Stimulated activated CD4-positive, alpha-beta T cell treated with anti-CD3 and anti-CD28 coated beads, Interleukin-4, amount 100 ng/mL, for 1 hour (primary cell): ENCODE measurements at places on chromosomes 3 and 15.

- no peak for DNase-seq
Measured at GRCh38 chr3:65377637-65378036, 661.1 kb downstream of the MAGI1 start.

- no peak for DNase-seq
Measured at GRCh38 chr3:3551981-3552380, 247.2 kb upstream of the LRRN1 start.

- DNase-seq: no peak
Measured at GRCh38 chr3:58556761-58557221, 19.8 kb upstream of the ACOX2 start.

GRCh38 chr3:10927551-10927950 lies 65.0 kb upstream of the SLC6A1 start:
- no peak for DNase-seq

- no peak for DNase-seq
Measured at GRCh38 chr3:140031170-140031569, 96.2 kb downstream of the CLSTN2 start.

GRCh38 chr3:8556473-8556869 lies 54.8 kb downstream of the LMCD1 start:
- no peak for DNase-seq

DNA sequence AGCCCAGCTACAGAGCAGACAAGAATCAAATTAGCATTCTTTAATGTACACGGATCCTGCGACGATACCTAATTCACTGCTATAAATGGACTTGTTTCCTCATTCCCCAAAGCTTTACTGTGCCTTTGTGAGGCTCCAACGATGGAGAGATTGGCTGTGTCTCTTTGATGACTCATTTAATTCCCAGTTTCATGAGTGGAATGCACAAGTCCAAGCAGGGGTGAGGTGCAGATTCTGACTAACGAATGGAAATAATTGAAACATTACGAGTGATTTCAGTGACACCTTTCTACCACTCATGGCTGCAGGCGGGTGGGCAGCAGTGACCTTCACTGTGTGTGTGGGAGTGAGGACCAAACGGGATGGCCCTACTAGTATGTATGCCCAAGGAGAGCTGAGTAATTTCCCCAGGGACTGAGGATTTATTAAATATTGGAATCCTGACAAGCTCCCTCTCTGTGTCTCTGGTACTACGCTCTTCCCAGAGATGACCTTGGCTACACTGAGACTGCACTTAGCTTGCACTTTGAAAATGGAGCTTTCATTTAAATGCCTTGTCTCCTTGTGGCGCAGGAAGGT lies 156.7 kb downstream of the CACNA2D3 start:
- DNase-seq: no peak

DNA sequence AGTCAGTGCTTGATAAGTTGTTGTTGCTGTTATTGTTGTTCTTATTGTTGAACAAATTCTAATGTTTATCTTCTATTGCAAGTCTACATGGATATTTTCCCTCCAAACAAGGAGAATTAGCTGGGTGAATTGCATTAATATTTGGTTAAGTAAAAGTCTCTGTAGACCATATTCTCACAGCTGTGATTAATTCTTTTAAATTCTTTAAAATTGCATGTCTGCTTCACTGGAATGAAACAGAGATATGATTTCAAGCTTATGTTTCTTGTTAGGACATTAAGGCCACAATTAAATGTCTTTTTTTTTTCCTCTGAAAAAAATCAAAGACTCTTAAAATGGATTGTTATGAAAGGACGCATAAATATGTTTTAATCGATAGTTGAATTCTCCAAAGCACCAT lies 153.4 kb downstream of the EBLN2 start:
- DNase-seq: no peak

DNA sequence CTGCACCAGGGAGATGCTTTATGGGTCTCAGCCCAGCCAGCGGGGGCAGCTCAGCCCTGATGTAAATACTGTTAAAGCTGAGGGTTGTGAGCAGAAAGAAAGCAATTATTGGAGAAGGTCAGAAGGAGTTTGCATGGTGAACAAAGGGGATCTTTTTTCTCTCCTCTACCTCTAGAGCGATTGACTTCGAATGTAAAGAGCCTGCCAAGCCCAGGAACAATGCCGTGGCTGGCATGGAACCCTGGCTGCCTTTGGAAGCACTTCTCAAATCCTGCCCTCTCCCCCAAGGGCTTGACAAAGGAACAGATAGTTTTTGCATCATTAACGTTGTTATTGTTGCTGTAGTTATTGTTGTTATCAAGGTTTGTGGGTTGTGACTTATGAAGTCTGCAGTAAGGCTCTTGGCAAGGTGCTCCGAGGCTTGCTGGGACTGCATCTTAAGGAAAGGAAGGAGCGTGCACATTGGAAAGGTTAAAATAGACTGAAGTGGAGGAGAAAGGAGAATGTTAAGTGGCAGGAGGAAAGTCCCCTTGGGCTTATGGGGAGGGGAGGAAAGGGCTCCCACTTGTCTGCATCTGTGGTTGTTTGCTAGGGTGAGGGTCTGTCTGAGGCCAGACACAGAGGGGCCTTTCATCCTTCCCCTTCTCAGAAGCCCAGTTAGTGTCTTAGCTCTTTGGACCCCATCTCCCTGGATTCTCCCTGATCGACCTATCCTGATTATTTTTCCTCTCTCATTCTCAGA lies 16.7 kb downstream of the PDIA5 start:
- no peak for DNase-seq

- DNase-seq: no peak
Measured at GRCh38 chr15:63864186-63864585, 30.4 kb upstream of the HERC1 start.

- DNase-seq: no peak
Measured at GRCh38 chr15:40335938-40336743, 4.6 kb downstream of the CCDC9B start.

- DNase-seq: no peak
Measured at GRCh38 chr3:31728403-31728802, 195.7 kb downstream of the STT3B start.

DNA sequence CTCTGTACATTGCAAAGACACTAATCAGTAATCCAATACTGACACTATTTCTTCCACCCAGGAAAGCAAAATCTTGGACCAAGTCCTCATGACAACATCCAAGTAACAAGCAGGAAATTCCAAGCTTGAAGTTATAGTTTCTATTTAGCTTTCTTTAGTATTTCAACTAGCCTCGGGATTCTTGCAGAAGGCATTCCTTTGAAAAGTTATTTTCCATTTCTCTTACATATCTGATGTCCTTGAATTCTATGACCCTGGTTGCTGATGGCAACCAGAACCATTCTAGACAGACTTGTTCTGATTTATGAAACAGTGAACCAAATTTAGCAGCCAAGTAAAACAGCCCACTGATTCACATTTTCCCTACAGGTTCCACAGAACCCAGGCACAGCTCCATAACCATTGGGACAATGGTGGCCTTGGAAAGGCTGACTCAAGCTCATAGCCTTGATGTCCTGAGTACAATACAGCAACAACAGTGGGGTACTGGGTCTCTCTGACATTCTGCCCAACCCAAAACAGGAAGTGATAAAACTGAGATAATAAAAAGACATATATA lies 26.5 kb downstream of the P3H2 start:
- no peak for DNase-seq

GRCh38 chr15:93414576-93415231 lies 325.7 kb upstream of the RGMA start:
- no peak for DNase-seq

GRCh38 chr3:124633524-124633923 lies 96.7 kb upstream of the UMPS start:
- DNase-seq: no peak

DNA sequence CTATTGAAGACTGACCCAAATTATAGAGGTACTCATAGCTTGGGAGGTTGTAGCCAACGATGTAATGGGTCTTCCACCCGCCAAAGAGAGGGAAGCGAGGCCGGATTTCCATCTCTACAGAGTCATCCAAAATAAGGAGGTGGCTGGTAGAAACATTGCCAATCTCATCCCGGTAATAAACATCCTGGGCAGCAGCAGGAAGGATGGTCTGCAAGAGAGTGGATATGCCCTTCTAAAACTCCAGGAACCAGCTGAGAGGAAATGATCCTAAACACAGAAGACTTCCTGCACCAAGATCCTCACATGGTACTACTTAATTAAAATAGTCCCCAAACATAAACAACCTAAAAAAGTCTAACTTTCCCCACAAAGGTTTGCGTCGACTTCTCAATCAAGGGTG lies 20.7 kb downstream of the RPN1 start:
- DNase-seq: no peak

GRCh38 chr3:46664188-46664970 lies 29.1 kb downstream of the ALS2CL start:
- DNase-seq: no peak

GRCh38 chr15:78195735-78196201 lies 38.6 kb downstream of the ACSBG1 start:
- peak; percentile 51 for DNase-seq

DNA sequence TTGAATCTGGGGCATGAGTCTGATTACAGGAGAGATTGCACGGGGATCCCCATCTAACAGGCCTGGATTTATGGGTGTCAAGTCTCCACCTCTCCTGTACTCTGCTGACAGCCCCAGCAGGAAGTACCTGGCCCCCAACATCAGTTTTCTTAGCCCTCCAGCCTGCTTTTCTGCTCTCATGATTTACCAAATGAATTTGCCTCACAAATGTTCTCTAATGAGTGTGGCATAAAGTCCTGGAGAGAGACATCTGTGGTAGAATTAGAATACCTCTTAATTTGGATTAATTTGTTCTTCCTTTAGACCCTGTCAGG lies 60.1 kb downstream of the FNDC3B start:
- DNase-seq: no peak

DNA sequence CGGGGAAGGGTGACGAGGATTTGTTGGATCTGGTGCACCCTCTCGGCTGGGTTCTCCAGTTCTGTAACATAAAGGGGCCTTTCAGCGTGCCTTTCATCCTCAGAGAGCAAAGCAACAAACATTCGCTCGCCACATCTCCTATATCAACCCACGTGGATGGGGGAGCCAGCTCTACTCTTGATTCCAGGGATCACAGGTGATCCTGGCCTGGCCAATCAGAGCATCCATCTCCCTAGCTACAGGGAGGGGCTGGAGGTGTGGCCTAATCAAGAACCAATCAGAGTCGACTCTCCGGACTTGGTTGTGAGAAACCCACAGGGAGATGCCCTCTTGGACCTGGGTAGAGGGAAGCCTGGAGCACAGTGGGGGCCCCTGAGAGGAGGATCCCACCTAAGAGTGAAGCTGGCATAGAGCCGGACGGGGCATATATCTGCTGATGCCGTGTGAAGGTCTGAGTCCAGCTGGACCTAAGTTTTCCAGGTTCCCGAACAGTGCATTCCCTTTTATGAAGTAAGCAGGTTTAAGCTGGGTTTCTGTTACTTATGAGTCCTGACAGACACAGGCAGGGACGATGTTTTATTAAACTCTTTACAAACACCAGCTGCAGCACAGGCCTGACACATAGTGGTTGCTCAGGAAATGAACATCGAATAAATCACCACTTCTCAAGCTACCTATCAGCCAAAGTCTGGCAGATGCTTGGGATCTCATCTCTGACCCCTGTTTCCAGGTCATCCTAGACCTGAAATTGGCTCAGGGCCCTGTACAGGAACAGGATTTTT lies 50.7 kb upstream of the RAD18 start:
- DNase-seq: no peak

GRCh38 chr3:94173673-94174434 lies 111.0 kb downstream of the NSUN3 start:
- no peak for DNase-seq

- DNase-seq: no peak
Measured at GRCh38 chr3:98440283-98440682, 22.7 kb upstream of the OR5K1 start.

DNA sequence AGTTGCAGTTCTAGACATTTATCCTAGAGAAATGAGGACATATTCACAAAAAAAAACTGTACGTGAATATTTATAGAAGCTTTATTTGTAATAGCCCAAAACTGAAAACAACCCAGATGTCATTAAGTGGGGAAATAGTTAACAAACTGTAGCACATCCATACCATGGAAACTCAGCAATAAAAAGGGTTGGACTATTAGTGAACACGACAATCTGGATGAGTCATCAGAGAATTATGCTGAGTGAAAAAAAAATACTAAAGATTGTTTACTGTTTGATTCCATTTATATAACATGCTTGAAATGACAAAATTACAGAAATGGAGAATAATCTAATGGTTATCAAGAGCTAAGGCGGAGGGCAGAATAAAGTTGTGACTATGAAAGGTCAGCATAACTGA lies 59.5 kb downstream of the CPA3 start:
- DNase-seq: no peak

- no peak for DNase-seq
Measured at GRCh38 chr3:41026394-41027177, 172.7 kb upstream of the CTNNB1 start.

GRCh38 chr3:190435618-190436017 lies 14.1 kb downstream of the TMEM207 start:
- no peak for DNase-seq

- no peak for DNase-seq
Measured at GRCh38 chr15:46523701-46524100, 888.9 kb downstream of the SQOR start.

DNA sequence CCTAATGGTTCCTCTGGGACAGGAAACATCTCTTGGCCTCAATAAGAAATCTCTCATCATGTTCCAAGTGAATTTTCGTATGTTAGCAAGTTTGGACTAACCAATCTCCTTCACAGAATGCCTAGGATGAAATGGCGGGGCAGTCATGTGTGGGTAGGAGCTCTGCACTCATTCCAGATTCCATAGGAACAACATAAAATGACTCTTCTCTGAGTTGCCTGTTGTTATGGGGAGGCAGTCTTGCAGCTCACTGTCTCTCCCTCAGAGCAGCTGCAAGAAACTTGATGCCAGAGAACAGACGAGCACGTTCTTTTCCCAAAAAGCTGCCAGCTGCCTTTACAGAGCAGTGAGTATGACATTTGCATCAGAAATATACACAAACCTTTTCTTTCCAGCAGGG lies 34.1 kb downstream of the SPATA12 start:
- DNase-seq: no peak

GRCh38 chr15:64930019-64930652 lies 18.4 kb downstream of the ANKDD1A start:
- no peak for DNase-seq

- DNase-seq: no peak
Measured at GRCh38 chr3:33083958-33084357, 13.0 kb downstream of the GLB1 start.

- no peak for DNase-seq
Measured at GRCh38 chr3:184066211-184066610, 13.4 kb downstream of the HTR3C start.

GRCh38 chr3:15979495-15979894 lies 181.7 kb upstream of the ANKRD28 start:
- DNase-seq: no peak

DNA sequence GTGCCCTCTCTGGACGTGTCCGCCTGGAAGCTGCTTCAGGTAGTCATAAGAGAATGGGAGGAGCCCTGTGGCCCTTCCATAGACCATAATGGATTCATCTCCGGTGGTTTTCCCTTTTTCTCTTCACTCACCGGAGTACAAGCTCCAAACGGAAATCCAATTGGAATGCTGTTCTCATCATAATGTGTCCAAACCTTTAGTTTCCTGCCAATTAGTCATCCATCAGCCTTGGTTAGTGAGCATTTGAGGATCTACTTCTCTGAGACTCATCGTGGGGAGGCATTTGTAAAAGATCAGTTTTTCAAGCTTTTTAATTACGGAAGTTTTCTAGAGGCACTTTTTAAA lies 34.9 kb downstream of the ABHD2 start:
- DNase-seq: no peak
